Activated CD4-positive, alpha-beta T cell treated with anti-CD3 and anti-CD28 coated beads, Interleukin-2, amount 50 U/mL, for 1 hour (primary cell): ENCODE measurements at places on chromosomes 6 and 20.
A peak's percentile ranks its signal among the peaks of the same experiment; 100 is the strongest.

- no peak for DNase-seq
Measured at GRCh38 chr6:170036916-170037315, 254.0 kb downstream of the DLL1 start.

DNA sequence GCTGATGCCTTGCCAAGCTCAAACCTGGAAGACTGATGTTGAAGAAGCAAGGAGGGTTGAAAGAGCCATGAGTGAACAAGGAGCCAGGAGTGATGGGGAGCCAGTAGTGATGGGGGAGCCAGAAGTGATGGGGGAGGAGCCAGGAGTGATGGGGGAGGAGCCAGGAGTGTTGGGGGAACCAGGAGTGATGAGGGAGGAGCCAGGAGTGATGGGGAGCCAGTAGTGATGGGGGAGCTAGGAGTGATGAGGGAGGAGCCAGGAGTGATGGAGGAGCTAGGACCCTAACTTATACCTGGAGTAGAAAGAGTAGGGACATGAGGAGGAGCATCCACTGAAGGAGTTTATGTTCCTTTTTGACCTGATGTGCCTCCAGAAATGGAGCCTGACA, 14.6 kb upstream of the CD93 start:
- DNase-seq: no peak

- DNase-seq: no peak
Measured at GRCh38 chr6:128929869-128930268, 46.9 kb downstream of the LAMA2 start.

DNA sequence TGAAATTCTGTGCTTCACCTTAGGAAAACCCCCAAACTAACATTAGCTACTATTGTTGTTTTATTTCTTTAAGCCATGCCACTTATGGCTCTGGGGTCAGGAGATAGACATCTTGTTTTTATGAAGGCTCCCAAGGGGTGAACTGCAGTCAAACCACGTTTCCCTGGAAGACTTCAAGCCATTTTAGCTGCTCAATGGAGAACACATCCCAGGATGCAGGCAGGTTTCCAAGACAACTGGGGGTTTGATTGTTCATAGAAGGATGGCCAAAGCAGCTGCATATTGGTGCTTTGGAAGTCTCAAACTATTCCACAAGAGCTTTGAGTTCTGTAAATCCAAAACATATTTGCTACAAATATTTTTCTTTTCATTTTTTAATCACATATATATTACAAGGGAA, 818.0 kb downstream of the MAFB start:
- no peak for DNase-seq

- DNase-seq: no peak
Measured at GRCh38 chr20:53221731-53222130, 249.6 kb downstream of the TSHZ2 start.

DNA sequence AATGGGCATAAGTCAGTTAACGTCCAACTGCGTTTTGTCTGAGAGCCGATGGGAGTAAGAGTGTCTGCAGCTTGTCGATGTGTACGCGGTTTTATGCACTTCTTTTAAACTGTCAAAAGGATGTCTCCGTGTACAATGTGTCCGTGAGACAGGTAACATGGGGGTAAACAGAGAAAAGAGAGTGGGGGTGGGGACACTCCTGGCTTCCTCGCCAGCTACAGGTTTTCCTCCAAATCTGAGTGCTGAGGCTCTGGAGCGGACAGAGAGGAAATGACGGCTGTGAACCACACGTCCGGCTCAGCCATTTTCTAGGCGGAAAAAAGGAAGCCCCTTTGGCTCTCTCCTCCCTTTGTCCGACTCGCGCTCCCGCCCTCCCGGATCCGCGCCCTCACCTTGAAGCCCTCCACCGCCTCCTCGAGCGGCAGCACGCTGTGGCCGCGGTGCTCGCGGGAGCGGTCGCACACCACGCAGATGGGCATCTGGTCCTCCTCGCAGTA, 916 bp downstream of the TRIM27 start:
- no peak for DNase-seq

GRCh38 chr6:14660806-14661579, 543.4 kb downstream of the CD83 start:
- peak; percentile 21 for DNase-seq

DNA sequence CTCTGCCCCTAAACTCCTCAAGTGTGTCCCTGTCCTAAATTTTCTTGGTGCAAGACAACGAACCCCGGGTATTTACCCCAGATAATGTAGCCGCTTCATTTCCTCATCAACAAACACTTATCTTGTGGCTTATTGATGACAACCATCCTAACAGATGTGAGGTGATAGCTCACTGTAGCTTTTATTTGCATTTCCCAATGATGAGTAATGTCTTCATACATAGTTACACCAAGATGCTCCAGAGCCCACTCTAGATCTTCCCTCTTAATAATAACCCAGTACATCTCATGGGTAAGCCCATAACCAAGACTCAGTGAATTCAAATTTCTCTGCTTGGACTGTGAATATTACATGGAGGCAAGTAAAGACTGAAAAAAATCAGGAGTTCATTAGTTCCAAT, 48.2 kb upstream of the BEND6 start:
- DNase-seq: no peak

DNA sequence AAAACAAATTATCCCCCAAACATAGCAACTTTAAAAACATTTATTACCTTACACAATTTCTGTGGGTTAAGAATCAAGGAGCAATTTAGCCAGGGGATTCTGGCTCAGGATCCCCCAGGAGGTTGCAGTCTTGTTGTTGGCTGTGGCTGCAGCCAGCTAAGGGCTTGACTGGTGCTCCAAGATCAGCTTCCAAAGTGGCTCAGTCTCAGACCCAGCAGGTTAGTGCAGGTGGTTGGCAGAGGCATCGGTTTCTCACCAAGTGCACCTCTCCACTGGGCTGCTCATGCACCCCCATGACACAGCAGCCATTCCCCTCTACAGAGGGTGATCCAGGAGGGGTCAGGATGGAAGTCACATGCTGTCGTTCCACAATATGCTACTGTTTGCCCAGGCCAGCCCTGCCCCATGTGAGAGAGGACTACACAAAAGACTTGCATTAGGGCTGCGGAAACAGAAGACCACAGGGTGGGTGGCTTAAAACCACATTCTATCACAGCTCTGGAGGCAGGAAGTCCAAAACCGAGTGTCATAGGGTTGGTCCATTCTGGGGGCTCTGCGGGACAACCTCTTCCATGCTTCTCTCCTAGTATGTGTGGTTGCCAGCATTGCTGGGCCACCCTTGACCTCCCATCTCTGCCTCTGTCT, 125.8 kb downstream of the C6orf118 start:
- no peak for DNase-seq

- DNase-seq: no peak
Measured at GRCh38 chr20:51594236-51595057, 51.9 kb upstream of the NFATC2 start.

DNA sequence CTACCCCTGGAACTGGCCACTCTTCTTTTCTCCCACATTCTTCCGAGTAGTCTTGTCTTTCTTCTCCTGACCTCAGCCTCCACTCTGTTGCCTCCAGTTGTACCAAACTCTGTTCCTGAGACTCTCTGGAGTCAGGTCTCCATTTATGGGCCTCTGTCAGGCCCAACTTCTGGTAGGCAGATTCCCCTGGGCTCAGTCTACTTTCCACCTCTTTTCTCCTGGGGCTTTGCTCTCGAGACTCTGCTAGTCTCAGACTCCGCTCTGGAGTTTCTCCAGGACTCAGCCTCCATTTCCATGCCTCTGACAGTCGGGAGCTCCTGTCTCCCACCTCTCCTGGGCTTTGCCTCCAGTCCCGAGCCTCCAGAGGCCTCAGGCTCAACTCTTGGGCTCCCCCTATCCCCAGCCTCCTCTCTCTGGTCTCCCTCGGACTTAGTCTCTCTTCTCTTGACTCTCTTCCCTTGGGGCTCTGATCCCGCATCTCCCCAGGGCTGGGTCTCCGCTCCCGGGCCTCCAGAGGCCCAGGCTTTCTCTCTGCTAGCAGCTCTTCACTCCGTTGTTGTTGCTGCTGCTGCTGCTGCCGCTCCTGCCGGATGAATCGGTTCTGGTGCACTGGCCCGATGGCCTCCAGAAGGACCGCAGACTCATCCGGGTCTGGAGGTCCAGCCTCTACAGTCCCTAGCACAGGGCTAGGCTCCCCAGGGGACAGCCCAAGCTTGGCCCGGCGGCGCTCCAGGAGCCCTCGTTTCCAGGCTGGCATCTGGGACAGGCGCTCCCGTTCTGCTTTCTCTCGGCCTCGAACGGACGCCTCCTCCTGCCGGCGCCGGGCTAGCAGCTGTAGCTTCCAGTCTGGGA, 1.1 kb downstream of the PPP1R18 start:
- DNase-seq: no peak

DNA sequence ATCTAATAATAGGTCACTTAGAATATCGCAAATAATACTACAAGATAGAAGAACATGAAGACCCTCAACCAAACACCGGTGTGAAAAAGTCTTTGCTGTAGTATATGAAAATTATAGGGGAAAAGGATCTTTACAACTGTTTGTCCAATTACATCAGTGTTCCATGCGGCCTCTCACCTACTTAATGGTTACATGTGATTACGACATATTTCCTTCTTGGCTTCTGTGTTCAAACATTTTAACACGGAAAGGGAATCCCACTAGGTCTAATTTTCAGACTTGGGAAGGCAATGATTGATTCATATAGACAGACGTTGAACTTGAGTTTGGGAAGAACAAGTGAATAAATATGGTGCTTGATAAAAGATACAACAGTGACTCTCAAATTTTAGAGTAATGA, 273.4 kb downstream of the KIF16B start:
- no peak for DNase-seq

GRCh38 chr6:76840041-76840745, 623.1 kb downstream of the HTR1B start:
- no peak for DNase-seq

DNA sequence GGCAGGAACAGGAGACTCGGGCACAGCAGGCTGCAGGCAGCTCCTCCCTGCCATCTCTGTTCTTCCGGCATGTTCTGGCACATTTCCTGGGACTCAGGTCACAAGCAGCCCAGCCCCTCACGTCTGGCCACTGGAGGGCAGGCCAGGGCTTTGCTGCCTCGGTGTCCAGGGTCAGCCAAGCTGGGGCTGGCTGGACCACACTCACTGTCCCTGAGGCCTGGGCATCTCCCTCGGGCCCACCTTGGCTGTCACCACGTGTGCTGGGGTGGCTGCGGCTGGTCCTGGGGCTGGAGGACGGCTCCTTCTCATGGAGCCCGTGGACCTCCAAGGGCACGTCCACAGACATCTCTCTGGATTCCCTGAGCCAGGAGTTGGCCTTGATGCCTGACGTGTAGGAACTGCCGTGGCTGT, 18.5 kb downstream of the FRMD1 start:
- DNase-seq: no peak

DNA sequence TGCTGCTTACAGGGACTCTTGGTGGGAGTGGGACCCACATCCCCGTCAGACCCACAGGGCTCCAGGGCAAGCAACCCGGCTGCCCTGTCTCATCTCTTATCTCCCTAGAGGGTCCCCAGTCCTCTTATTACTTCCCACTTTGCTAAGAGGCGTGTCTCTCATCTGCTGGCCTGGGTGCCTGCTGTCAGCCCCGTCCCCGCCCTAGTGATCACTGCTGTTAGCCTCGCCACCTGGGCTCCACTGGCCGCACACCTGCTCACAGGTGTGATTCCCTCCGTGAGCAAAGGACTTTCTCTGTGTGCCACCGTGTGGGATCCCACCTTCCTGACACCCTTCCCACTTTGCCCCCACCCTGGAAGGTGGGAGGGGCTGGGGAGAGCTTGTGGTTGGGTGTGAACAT, 57.6 kb downstream of the TCP11 start:
- DNase-seq: no peak

GRCh38 chr6:7819431-7820015, 91.1 kb downstream of the TXNDC5 start:
- no peak for DNase-seq

DNA sequence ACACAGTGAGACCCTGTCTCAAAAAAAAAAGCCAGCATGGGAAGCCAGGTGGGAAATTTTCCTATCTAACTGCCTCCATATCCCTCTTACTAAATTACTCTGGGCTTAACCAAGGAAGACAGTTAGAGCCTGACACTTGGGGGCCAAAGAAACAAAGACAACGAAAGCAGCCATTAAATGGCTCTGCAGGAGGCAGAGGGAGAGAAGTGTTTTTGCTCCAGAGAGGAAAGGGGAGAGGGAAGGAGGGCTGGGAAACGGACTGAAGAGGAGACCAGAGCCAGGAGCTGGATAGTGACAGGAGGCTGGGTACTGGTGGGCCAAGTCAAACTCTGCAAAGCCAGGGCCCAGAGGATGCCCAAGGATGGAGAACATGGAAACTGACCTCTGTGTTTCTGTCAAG, 10.7 kb upstream of the TGIF2 start:
- DNase-seq: no peak

DNA sequence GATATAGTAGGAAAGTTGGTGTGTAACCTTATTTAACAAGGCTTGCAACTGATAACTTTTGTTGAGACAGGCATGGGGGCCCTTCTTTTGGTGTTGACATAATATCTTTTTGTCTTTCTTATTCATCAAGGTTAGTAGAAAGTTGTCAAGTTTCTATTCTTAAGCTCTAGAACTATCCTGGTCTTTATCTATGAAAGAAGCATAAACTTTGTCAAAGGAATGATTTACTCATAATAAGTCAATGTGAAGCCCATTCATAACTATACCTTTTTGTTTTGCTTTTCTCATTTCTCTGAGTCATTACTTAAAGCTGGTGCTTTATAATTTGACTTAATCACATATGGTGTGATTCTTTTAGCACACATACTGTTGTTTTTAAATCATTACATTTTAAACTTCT, 312.4 kb downstream of the UTRN start:
- no peak for DNase-seq

- DNase-seq: no peak
Measured at GRCh38 chr6:110965629-110966229, 7.2 kb downstream of the GTF3C6 start.

- DNase-seq: no peak
Measured at GRCh38 chr20:24721891-24722568, 227.0 kb upstream of the CST7 start.

DNA sequence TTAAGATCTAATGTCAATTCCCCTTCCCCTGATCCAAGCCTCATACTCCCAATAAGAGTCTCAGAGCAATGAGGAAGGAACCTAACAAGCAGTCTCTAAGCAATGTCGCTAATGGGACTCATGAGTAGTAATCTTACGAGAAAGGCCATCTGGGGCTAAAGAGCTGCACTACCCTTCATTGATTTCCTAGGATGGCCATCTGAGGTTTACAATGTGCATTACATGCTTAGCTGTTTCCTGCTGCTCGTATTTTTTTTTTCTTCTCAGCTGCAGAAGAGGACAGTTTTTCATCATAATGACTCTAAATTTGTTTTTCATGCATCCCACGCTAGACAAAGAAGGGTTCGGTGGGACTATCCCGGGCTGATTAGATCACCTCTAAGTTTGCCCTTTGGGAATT, 119.3 kb downstream of the LPA start:
- no peak for DNase-seq

DNA sequence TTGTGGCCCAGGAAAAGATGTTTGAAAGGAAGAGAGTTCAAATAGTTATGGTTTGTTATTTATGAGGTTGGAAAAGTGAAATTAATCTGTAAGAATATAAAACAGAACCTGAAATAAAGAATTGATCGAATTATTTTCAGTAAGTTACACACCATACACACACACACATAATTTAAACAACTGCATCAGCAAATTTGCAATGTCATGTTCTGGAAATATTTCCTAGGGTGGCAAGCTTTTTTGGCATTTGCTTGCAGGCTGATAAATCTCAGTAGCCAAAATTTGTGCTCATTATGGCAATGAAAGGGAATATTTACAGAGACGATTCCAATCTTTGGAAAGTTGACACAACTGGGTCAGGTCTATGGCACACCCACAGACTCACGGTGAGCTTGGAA, 9.5 kb downstream of the CITED2 start:
- DNase-seq: no peak
